ENCODE measurements at places on chromosomes 12 and 14.
A peak's percentile ranks its signal among the peaks of the same experiment; 100 is the strongest.

- ATAC-seq, result no peak
These were observed 12.2 kb downstream of the POLR3B start for GRCh38 chr12:106369624-106370346.

- ATAC-seq, result peak; percentile 86
These were observed 27.0 kb upstream of the EID3 start for GRCh38 chr12:104276273-104277131.

- no peak for ATAC-seq
These were observed 9.0 kb upstream of the NUMB start for GRCh38 chr14:73467377-73467776.

- ATAC-seq, result no peak
These were observed 3.6 kb upstream of the RAD51AP1 start for GRCh38 chr12:4535092-4535491.

GRCh38 chr12:92338671-92339070 lies 193.0 kb upstream of the BTG1 start:
- no peak for ATAC-seq

DNA sequence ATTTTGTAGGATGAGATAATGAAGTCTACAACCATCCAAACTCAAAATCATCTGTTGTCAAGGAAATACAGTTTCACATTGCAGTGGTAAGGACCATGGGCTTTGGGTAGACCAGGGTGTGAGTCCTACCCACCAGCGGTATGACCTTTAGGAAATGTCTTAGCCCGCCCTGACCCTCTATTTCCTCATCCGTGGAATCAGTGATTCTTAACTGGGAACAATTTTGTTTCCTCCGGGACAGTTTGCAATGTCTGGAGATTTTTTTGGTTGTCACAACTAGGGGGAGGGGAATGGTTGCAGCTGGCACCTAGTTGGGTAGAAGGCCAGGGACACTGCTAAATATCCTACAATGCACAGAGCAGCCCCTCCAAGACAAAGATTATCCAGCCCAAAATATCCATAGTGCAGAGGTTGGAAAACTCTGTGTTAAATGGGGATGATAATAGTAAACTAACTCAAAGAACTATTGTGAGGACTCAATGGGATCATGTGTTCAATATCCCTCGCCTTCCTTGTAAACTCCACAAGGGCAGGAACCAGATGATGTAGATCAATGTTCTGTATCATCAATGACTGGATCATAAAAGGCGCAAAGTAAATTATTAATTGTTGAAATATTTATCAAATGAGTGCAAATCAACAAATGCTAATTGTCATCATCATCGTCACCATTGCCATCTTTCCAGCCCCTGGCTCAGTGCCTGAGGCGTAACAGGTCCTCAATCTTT lies 15.7 kb upstream of the IFT81 start:
- ATAC-seq, result no peak

- no peak for ATAC-seq
These were observed 6.9 kb upstream of the KRT6B start for GRCh38 chr12:52458861-52459260.

DNA sequence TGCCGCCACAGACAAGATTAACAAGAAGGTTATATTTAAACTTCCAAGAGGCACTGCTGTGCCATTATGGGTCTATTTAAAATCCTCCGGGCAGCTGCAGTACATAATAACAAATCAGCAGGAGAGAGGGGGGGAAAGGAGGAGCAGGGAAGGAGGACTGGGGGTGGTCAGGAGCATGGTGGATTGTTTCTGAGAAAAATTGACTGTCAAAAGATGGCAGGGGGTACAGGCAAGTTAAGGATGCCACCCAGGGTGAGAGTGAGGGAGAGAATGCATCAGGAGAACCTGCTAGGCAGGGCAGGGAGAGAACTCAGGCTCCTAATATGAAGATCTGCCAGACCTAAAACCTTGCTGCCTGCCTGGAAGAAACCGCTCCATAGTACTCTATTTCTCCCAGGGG lies 181.8 kb downstream of the GRIN2B start:
- ATAC-seq, result no peak

Measured in stimulated activated memory B cell treated with anti-CD40 and anti-IgM and Interleukin-4, amounts not matched to agents 10 μg/mL and 1 μg/mL and 100 μg/mL, for 72 hours (primary cell).